CD4-positive, alpha-beta T cell treated with Interleukin-10 for 1 hour (primary cell): ENCODE measurements at places on chromosomes 7 and 10.

DNA sequence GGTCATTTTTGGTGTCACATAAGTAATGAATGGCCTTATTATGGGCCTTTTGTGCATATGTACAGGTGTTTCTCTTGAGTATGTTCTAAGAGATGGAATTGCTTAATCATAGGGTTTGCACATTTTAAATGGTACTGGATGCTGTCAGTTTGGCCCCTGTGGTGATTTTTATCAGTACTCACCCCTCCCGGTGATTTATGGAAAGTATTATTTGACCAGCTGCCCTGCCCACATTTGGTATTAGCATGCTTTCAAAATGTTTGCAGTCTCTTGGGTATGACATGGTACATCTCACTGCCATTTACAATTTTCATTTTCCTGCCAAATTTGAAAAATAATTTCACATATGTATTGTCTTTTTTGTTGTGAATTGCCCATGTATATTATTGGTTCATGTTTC is 427.7 kb downstream of the LRMDA start:
- DNase-seq: no peak

- DNase-seq: no peak
These were observed 482.6 kb downstream of the RPS24 start for GRCh38 chr10:78516236-78516635.

DNA sequence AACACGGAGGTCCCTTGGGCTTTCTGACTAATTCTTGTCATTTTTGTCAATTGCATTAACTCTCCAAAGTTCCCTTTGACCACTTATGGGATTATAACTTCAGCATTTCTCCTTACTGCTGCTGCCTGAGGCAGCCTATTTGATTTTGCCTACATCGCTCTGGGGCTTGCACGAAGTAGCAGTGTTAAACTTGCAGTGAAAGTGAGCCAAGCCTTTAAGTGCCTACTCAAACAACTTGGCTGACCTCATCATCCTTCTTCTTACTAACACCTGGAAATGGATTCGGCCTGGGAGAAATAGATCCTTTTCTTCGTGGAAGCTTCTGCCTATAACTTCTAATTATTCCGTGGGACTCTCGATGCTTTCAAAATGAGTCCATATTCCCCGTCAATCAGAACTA is 76.6 kb downstream of the DGKB start:
- no peak for DNase-seq

- DNase-seq: no peak
These were observed 805.7 kb upstream of the GHITM start for GRCh38 chr10:83333566-83333965.

DNA sequence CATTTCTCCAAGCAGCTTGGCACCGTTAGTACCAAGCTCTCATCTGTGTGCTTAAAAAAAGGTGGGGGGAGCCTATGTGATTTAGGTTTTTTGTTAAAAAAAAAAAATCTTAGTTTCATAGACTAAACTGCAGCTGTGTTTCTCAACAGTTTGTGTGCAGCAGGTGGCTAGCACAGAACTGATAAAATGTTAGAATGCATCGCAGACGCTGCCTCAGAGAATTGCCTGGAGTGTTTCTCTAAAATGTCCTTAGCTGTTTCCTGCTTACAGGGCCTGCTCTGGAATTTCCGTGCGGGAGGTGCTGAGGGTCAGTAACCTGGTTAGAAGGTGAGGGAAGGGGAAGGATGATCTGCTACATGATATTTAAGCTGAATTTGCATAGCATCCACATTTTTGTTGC is 268.9 kb downstream of the PLXDC2 start:
- DNase-seq: no peak

DNA sequence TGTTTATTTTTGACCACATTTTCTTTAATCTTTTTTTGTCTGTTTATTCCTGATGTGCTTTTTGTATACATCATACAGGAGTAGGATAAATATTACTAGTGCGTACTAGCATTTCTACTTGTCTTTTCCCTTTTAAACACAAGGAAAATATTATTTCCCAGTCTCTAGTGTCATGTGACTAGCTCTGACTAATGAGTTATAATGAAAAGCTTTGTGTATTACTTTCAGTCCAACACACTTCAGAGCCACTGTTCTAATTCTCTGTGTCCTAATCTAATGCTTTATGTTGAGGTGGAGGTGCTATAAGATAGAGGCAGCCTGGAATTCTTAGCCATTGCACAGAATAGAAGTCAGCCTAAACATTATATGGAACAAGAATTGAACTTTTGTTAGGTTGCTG is 65.0 kb upstream of the RAB18 start:
- DNase-seq: no peak

GRCh38 chr7:1016577-1017531 is 27.5 kb upstream of the GPR146 start:
- no peak for DNase-seq

DNA sequence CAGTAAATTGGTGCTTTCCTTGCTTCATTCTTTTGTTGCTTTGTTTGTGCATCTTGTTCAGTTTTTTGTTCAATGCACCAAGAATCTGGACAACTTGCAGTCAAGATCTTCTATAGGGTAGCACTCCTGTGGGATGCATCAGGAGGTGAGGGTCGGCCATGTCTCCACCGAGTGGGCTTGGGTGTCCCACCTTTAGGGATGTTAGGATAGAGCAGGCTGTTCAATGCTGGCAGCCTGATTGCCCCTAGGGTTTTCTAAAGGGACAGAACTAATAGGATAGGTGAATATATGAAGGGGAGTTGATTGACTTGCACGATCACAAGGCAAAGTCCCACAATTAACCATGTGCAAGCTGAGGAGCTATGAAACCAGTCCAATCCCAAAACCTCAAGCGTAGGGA is 109.9 kb downstream of the GLRX3 start:
- DNase-seq: no peak

DNA sequence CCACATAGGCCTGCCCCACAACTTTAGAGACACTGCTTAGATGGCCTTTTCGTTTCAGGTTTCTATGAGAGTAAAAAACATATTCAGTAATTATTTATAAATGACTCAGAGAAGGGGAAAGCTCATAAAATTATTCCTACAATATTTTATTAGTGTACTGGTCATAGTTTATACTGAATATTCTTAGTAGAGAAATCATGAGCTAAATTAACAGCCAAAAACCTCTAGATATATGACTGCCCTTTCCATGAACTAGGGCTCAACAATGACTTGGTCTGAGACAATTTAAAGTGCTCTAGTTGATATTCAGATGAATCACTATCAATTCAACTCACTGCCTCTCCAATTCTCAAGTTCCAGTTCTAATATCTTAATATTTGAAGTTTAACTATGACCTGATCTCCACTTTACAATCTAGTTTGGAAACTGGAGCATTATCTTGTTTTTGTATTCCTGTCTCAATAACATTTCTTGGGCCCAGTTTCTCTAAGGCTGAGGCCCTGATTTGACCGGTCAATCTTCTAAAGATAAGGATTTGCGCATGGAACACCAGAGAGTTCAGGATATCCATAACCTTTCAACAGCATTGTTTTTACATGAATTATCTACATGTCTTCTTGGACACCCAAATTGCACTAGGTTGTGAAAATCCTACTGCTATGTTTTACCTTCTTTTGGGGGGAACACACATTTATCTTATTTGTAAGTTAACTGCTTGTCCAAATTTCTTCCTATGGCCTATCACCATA is 141.6 kb downstream of the DGKB start:
- no peak for DNase-seq

GRCh38 chr7:8151161-8151725 is 110.7 kb downstream of the ICA1 start:
- DNase-seq: no peak

DNA sequence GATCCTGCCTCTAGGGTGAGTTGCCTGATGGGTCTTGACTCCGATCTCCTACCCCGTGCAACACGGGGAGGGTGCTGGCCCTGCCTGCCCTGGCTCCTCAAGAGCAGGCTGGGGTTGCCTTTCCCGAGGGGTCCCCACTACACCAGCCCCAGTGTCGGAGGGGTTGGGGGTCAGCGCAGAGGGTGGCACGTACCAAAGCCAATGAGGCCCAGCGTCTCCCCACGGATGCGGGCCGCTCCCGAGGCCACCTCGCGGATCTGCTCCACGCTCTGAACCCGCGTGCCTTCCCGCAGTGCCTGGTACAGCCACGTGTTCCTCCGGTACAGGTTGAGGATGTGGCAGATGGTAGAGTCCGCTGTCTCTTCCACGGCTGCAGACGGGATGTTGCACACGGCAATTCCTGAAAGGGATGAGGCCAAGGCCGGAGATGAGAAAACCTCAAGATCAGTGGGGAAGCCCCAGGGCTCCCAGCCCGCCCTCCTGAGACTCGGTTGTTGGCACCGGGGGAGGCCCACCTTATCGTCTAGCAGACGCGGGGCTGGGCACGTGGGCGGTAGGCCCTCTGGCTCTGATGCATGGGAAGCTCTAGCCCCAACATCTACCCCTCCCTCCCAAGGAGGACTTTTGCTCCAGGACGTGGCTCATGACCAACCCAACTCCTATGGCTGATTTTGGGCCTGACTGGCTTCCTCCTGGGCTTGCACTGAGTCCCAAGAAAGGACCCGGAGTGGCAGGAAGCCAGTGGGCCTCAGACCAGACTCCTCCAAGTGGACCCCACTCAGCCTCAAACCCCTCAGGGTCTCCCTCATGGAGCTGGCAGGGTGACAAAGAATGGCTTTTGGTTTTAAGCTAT is 56.1 kb downstream of the ZRANB1 start:
- DNase-seq: no peak

- DNase-seq: no peak
These were observed 427.4 kb downstream of the SORCS3 start for GRCh38 chr10:105068497-105068896.

GRCh38 chr10:132898391-132899053 is 43.8 kb downstream of the CFAP46 start:
- DNase-seq: no peak

DNA sequence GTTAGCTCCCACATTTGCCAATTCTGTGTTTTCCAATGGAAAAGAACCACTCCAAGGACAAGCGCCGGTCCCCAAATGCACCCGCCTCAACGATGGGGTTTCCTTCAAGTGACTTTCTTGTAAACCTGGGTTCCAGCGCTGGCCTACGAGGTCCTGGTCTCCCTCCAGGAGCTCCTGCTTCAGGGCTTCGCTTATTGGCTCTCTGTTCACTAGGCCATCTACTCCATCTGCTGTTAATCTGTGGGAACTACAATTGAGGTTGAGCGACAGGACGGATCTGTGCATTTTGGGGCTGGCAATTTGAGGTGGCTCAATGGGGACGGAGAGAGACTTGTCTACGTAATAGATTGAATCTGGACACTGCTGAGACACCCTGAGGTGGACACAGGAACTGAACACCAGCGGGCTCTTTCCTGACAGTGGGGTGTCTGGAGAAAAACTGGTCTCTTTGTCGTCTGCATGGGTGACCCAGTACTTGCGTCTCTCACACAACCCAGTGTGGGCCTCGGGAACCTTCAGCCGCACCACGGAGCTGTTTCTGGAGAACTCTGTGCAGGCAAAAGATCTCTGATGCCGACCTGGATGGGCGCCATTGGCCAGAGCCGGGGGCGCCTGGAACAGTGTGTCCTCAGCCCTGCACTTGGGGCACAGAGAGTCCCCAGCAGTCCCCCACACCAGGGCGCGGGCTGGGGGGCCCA is 115.9 kb upstream of the ADAM12 start:
- peak; percentile 18 for DNase-seq

GRCh38 chr7:158645842-158646241 is 58.2 kb upstream of the PTPRN2 start:
- no peak for DNase-seq

DNA sequence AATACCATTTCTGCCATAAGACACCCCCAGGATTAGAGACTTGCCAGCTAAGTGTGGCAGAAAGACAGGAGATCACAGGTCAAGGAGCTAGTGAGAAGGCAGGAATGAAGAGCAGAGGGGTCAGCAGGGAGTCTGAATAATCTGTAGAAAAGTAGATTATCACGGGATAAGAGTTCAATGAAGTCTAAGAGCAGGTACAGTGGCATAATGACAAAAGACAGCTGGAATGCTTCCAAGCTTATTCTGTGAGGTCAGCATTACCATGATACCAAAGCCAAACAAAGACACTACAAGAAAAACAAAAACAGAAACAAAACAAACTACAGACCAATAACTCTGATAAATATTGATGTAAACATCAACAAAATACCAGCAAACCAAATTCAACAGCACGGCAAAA is 20.8 kb downstream of the PILRA start:
- no peak for DNase-seq

- DNase-seq: no peak
These were observed 113.7 kb downstream of the CDK14 start for GRCh38 chr7:90709501-90710465.

DNA sequence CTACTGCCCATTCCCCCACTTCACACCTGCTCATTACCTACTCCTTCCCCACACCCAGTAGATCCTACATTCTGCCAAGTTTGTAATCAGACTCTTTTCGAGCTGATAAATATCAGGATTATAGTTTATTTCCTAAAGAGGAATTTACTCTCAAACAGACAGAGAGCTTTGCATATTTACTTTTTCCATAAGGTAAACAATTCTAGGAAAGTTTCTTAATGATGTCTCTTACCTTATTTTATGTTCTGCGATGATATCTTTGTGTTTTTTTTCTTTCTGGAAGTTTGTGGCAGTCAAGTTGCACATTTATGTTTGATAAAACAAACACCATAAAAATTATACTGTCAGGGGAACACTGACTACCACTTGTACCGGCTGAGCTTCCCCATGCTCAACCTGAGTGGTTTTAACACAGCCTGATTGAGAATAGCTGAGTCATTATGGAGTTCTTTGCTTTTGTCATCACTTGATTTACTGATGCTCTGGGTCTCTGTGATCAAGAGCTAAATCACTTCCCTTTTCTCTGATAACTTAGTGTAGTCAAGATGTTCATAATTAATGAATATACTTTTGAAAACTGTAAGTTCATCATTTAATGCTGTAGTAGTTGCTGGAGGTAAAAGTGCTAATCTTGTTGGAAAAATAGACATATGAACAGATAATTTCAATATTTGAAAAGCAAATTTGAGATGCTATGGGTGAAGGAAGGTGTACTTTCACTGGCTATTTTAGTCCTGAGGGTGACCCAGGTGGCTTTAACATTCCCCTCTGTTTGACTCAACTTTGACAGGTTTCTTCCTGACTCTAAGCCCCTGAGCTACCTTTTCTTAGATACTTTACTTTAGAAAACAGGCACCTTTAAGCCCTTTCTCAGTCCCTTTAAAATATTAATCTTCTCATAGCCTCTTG is 1034.5 kb upstream of the LRRTM3 start:
- no peak for DNase-seq

DNA sequence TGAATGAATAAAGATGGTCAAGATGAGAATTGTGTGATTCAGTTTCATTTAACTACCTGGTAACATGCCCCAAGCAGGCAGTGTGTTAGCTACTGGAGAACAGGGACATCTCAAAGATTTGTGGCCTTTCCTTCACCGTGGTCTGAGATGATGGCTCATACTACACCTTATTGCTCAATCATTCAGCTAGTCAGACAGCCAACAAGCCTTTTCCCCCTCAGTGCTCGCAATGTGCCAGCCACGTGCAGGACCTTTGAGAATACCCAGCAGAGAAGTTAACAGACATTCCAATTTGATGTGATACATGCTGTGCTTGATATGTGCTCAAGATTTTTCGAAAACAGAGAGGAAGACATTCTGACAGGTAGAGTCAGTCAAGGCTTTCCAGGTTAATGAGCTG is 562.8 kb downstream of the SUGCT start:
- DNase-seq: no peak

- no peak for DNase-seq
These were observed 1.9 kb upstream of the IFRD1 start for GRCh38 chr7:112448381-112448780.
